ENCODE measurements at places on chromosomes 6 and 20. TPM values are rescaled to one million over a fixed set of nuclear protein-coding genes. Genes with fewer than 3 reads are reported as not detected.

Gene CLPSL2
- polyA plus RNA-seq, result not detected

Gene LCA5
- polyA plus RNA-seq, result 0.48 TPM

Gene EYA4
- polyA plus RNA-seq, result 12.8 TPM

Gene RPN2
- 131 TPM for polyA plus RNA-seq

Gene TRDN
- 250 TPM for polyA plus RNA-seq

Gene TINAG
- polyA plus RNA-seq, result 0.03 TPM

Data from psoas muscle (tissue), 8 donors.